T-cell (primary cell): ENCODE measurements at places on chromosomes 5 and 9.

DNA sequence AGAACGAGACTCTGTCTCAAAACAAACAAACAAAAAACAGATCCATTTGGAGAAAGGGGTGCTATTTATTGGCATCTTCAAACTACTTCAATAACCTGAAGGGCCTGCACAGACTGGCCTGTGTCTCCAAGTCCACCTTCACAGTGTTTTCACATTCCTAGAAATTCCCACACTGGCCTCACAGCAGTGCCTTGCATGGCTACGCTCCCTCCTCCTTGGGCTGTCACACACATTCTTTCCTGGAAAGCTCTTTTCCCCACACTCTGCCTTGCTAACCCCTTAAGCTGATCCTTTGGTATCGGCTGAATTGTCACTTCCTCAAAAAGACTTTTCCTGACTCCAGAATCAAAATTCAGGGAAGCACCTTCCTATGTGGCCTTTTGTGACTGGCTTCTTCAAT, 19.8 kb downstream of the FAM151B start:
- no peak for DNase-seq

DNA sequence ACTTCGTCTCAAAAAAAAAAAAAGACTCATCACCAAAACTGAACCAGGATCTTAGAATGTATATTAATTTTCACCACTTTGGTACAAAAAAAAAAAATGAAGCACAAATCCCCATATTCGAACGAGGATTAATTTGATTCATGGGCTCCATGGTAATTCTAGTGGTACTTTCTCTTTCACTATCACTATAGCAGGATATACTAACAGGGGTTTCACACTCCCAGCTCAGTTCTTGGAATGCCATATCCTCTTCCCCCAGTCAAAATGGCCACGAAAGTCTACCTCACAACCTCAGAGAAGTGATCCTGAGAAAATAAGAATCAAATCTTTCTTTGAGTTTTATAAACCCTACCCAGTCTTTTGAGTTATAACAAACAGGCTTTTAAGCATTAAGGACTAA, 235.7 kb downstream of the FBXL17 start:
- no peak for DNase-seq

DNA sequence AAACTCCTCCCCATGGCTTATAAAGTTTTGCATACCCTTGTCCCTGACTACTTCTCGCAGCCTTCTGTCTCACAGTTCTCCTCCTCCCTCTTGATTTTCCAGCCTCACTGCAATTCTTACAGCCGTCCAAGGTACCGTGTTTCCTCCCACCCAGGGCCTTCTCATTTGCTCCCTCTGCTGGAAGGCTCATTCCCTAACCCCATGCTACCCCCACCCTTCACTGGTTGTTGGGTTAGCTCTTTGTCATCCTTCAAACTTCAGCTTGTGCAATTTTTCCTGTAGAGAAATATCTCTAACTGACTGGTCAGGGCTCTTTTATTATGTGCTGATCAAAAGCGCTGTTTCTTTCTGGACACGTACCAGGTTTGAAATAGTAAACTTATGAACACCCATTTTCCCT, 329.2 kb downstream of the EBF1 start:
- no peak for DNase-seq

GRCh38 chr5:155402927-155403640, 389.5 kb downstream of the KIF4B start:
- DNase-seq: no peak

DNA sequence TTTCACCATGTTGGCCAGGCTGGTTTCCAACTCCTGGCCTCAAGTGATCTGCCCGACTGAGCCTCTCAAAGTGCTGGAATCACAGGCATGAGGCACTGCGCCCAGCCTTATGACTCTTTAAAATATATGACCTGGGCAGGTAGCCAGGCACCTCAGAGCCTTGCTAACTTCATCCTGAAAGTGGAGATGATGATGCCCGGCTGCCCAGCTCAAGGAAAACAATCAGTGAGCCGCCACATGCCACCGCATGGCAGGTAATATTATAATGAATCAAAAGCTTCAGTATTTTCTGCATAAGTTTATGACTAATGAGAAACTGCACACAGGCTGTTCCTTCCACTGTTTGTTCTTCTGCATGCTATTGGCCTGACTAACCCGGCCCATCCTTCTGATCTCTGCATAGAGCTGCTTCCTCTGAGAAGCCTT, 30.4 kb upstream of the DMRT1 start:
- no peak for DNase-seq

GRCh38 chr9:33786681-33787080, 8.7 kb upstream of the PRSS3 start:
- DNase-seq: no peak

- no peak for DNase-seq
Measured at GRCh38 chr9:5871785-5872184, 18.9 kb upstream of the MLANA start.

- DNase-seq: no peak
Measured at GRCh38 chr5:117859176-117859575, 1129.2 kb downstream of the DTWD2 start.

- DNase-seq: no peak
Measured at GRCh38 chr5:61966997-61967396, 339.0 kb upstream of the KIF2A start.

DNA sequence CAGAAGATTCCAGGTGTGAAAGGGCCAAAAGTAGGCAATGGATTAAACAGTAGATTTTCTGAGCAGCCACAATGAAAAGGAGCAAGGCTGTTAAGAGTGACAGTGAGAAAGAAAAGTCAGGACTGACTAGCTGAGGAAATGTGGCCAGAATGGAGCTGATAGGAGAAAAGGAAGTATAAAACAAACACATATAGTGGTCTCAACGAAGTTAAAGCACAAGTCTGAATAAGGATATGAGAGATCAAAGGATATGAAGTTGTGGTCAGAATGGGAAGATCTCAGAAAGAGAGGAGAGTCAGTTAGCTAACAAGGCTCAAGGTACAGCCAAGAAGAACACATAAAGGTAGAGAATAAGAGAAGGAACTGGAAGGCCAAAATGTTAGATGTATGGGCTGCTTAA, 39.9 kb downstream of the FNIP1 start:
- DNase-seq: no peak
